ENCODE measurements at places on chromosomes 5 and 9.

DNA sequence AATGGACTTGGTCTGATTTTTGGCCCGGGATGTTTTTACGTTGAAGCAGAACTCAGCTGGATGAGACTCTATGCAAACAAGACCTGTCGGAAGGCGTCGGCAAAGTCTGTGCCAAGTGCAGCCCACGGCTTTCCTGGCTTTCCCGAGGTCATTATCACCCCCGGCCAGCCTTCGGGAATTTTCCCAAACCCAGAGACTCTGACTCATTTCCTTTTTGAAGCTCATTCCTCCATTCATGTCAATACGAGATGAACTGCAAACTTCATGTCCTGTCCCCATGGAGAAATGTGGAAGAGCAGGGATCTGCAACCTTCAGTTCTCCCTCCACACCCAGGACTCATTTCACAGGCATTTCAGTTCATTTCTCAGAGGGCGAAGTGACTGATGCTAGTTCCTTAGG lies 95.3 kb downstream of the IRX2 start:
- no peak for DNase-seq

DNA sequence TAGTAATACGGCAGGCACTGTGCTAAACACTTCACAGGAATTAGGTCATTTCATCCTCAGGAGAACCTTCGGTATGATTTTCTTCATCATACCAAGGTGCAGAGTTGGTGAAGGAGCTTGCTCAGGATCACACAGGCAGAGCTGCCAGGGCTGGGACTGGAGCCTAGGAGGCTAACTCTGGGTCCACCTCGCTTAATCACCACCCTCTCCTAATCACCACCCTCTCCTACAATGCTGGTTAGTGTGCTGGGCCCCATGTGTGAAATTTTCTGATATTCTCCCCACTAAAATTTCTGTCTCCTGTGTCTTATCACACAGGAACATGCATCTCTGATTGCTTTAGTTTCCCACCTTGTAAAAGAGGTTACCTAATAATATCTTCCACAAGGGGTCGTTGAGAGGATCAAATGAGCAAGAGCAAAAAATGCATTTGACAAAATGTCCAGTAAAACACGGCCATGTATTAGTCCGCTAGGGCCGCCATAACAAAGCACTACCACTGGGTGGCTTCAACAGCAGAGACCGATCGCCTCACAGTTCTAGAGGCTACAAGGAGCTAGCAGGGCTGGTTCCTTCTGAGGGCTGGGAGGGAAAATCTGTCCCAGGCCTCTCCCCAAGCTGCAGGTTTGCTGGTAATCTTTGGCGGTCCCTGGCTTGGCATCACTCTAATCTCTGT lies 128.2 kb upstream of the NFIB start:
- DNase-seq = peak; percentile 36

GRCh38 chr5:149478761-149479160 lies 72.5 kb downstream of the CSNK1A1 start:
- no peak for DNase-seq

DNA sequence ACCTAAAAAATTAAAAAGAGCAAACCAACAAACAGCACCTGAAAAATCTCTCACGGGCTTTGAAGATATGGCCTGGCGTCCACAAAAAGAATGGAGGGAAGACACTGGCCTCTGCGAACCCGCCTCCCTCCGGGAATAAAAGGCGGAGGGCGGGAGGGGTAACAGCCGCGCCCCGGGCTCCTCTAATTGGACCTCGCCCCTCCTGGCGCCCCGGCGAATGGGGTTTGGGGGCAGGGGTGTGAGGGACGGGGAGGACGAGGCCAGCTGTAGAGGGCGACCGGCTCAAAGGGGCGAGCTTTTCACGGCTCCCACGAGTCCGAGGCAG lies 753 bp downstream of the FANCC start:
- DNase-seq = peak; percentile 87

GRCh38 chr5:14148890-14149671 lies 5.9 kb downstream of the TRIO start:
- no peak for DNase-seq
